ENCODE measurements at places on chromosomes 1 and 21.

DNA sequence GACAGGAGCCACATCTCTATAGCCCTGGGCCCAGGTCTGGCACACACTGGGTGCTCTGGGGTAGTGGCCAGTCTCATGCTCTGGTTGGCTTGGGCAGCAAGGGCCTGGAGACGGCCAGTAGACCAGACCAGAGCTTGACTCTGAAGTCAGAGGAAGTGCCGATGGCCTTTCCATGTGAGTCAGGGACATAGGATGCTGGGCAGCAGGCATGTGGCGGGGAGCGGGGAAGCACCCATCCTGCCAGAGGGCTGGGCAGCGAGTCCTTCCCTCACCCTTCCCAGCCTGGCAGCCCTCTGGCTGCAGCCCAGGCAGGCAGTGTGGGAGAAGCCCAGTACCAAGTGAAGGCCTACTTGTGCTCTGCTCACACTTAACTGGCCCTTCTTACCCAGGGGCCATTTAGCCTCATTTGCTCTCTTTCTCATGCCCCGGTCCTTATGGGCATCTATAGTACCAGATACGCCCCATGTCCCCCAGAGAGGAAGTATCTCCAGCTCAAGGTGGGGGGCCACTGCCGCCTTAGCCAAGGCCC is 3.3 kb downstream of the GPR153 start:
- DNase-seq, result no peak

DNA sequence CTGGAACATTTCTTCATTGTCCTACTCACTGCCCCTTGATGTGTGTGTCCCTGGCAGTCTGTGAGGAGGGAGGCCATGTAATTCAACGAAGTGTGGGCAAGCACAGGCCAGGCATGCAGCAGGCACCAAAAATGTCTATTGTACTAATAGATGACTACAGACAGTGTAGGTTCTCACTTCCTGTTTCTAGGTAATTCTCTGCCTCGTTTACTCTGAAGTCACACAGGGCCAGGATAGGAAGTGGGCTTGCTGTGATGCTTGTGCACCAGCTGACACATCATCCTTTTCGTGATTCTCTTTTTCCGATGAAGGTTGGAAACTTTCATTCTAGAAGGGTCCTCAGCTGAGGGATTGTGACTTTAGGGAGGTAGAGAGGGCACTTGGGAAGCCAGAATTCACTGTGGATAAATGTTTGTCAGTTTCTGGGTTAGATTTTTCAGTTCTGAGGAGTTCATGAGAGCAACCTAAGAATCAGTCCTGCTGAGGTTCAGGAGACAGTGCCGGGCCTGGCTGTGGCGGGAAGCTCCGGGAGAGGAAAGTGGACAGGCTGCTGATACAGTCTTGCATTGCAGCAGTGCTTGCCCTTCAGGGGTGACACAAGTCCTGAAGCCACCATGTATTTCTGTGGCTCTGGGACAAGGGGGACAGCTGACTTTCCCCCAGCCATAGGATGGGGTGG is 4.3 kb upstream of the CSF1 start:
- DNase-seq, result no peak

DNA sequence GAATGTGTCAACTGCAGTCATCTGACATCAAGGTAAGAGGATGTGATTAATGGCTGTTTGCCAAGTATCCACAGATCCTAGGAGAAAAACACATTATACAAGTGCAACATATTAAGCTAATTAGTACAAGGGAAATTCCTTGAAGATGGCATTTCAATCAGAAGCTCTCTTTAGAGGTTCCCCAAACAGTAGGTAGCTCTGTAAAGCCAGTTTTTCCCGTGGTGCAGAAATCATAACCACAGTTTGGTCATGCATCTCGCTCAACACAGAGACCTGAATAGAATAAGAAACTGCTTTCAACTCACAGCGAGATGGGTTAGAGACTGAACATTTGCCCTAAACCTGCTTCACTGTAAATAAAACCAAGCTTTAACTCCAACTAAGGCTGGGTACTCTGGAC is 230.5 kb upstream of the CAMK1G start:
- DNase-seq, result no peak

GRCh38 chr1:154760469-154760933 is 109.6 kb downstream of the KCNN3 start:
- peak; percentile 86 for DNase-seq

DNA sequence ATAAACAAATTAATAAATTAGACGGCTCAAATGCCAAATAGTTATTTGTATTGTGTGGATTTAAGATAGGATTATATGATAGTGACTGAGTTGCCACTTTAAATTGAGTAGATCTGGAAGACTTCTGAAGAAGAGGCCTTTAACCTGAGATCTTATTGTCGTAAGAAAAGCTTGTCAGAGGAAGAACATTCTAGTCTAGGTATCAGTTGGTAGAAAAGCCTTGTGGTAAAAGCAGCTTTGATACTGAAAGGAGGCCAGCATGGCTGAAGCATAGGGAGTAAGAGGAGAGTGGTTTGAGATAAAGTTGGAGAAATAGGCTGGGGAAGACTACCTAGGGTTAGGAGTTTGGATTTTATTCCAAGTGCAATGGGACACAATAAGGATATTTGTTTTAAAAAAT is 29.1 kb downstream of the SLC30A7 start:
- DNase-seq, result no peak

DNA sequence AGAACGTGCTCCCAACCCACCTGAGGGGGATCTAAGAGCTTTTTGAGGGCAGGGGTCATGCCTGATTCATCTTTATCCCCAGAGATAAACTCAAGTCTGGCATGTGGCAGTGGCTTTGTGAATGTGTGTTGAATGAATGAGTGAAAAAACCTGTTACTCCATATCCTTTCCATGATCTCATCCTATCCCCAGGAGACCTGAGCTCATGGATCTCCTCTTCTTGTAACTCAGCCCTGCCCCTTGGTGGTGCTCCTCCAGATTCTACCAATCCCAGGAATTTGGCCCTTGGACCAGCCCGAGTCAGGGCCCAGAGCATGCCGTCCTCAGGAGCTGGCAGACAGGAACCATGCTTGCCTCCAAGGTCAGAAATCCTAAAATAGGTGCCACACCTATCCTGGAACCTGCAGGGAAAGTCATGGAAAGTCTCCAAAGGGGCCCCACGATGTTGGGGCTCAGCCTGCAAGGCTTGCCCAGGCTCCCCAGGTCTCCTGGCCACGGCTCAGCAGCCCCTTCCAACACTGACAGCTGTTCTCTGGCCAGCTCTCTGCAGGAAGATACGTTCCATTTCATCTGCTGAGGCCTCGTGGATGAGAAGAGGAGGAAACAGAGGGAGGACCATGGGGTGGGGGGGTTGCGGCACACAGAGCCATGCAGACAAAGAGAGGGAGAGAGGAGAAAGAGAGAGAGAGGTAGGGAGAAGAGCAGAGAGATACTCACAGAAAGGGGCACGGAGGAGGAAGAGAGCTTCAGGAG is 214.6 kb downstream of the TRABD2B start:
- DNase-seq, result no peak

DNA sequence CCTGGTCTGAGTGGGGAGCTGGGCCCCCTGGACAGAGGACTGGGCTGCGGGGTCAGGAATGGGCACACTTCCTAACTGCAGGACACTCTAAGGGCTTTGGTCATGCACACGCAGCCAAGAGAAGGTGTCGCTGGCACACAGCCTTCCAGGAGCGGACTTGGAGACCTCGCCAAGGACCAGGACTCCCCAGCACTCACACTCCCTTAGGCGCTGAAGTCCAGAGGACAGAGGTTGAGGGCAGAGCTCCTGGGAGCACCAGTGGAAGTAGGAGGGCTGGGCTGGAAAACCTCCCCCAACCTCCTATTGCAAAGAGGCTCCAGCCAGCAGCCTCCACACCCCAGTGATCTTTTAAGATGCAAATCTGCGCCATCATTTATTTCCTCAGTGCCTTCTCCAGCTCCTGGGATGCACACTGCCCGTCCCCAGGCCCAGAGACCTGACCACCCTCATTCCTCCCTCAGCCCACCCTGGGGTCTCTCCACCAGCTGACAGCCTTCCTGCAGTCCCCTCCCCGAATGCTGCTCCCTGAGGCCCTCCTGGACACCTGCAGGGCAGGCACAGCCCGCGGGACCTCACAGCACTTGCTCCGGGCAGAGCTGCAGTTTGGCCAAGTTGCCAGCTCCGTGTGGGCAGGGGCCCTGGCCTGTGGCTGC is 3.0 kb downstream of the TSPEAR start:
- DNase-seq, result no peak
